NCI-H2081 (cell line): ENCODE measurements at places on chromosomes 16 and 17.

DNA sequence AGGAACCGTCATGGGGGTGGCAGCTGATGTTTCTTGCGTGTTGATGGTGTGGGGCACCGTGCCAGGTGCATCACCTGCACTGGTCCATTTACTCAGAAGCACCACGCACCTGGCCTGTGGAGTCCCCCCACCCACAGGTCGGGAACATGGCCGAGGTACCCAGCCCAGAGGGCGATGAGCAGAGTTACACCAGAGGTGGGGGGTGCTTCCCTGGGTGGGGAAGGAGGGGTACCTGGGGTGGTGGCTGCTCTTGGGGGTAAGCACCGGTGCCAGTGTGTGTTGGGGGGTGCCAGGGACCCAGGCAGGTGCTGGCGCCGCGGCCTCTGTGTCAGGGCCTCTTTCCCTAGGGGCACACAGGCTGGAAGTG, 5.0 kb upstream of the ZNF750 start:
- DNase-seq, result peak; percentile 24

GRCh38 chr17:27245230-27245696, 48.7 kb upstream of the WSB1 start:
- peak; percentile 5 for DNase-seq

DNA sequence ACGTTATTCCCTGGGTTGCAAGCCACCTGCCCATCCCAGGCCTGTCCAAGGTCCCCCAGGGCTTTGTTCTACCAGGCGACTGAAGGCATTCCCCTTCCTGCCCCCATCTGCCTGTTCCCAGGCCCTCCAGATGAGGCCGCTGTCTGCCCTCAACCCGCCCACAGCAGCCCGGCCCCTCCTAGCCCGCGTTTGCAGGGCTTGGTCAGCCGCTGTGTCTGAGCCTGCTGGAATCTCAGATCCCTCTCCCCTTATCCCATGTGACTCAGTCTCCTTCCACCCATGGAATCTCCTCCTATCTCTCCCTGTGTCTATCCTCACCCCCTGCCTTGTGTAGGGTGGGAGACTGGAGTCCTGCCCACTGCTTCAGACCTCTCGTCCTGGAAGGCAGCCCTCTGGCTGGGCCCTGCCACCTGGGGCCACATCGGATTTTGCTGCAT, 186.0 kb upstream of the TNRC6C start:
- DNase-seq, result no peak

- DNase-seq, result no peak
Observed at GRCh38 chr17:62671553-62671952, 44.1 kb downstream of the MRC2 start.

GRCh38 chr17:60827943-60828342, 150.3 kb downstream of the BCAS3 start:
- DNase-seq, result no peak

DNA sequence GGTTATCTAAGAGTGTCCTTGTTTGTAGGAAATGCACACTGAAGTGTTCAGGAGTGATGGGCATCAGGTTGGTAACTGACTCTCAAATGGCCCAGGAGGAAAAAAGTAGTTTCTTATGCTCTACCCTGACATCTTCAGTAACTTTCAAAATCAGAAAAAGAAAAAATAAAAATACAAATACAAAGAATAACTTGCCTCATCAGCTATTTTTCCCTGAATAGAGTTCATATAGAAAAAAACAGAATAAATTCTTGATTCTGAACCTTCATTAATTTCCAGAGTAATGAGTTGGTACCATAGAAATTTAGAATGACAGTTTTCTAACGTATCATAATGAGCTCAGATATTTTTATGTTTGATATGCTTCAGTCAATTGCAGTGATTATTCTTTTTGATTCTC, 27.2 kb upstream of the HYDIN start:
- DNase-seq, result no peak

GRCh38 chr17:65556014-65556909, 5.2 kb downstream of the AXIN2 start:
- DNase-seq, result peak; percentile 44

- no peak for DNase-seq
Observed at GRCh38 chr17:35051183-35051578, 12.3 kb downstream of the RFFL start.

DNA sequence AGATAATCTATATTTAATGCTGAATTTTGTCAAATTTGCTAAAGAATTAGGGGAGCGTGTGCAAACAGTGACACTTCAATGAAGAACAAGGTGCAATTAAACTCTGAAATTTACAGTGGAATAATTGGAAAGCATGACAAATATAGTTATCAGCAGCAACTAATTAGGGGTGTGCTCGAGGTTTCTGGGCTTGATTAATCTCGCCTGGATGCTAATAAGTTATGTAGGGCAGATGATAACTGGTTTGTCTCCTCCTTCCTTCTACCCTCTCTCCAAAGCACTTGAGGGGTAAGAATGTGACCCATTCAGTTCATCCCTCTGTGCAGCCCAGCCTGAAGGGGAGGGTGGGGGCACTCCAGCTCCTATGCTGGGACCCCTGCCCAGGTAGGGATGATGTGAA, 21.9 kb downstream of the MRM1 start:
- DNase-seq, result no peak

- DNase-seq, result no peak
Observed at GRCh38 chr17:31556969-31557645, 165.6 kb downstream of the RAB11FIP4 start.

DNA sequence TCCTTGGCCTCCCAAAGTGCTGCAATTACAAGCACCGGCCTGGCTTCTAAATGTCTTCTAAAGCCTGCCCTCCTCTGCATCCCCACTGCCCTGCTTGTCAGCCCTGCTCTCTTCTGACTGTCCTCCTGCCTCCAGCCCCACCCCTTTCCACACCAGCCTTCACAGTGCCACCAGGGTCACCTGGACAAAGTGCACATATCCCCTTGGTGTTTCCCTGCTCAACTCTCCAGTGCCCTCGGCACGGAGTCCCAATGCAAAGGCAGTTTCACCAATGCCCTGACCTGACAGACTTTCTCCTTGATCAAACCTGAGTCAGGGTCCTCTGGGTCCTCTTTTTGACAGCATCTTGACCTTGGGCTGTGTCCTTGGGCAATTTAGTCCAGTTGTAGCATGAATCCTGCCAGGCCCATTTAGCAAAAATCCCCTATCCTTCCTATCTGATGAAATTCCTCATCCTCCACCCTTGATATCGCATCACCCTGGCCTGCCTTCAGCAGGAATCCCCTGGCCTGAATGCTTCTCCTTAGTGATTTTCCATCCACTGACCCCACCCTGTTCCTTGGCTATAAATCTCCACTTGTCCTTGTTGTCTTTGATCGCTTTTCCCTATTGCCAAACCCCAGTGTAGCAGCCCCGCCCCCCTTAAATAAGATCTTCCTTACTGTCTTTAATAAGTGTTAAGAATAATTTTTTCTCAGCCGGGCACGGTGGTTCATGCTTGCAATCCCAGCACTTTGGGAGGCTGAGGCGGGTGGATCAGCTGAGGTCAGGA, 42.7 kb upstream of the ETV4 start:
- no peak for DNase-seq

DNA sequence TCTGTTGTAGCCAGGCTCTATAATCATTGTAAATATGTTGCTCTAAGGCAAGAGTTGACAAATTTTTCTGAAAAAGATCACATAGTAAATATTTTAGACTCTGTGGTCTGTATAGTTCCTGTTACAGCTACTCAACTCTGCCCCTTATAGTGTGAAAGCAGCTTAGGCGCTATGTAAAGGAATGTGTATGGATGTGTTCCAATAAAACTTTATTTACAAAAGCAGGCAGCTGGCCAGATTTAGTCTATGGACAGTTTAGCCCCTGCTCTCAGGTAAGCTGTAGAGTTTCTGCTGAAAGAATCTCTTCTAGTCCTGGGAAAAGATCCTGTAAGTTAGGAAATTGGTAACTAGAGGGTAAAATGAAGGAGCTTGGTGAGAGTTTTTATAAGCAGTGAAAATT, 133.1 kb downstream of the SALL1 start:
- no peak for DNase-seq

DNA sequence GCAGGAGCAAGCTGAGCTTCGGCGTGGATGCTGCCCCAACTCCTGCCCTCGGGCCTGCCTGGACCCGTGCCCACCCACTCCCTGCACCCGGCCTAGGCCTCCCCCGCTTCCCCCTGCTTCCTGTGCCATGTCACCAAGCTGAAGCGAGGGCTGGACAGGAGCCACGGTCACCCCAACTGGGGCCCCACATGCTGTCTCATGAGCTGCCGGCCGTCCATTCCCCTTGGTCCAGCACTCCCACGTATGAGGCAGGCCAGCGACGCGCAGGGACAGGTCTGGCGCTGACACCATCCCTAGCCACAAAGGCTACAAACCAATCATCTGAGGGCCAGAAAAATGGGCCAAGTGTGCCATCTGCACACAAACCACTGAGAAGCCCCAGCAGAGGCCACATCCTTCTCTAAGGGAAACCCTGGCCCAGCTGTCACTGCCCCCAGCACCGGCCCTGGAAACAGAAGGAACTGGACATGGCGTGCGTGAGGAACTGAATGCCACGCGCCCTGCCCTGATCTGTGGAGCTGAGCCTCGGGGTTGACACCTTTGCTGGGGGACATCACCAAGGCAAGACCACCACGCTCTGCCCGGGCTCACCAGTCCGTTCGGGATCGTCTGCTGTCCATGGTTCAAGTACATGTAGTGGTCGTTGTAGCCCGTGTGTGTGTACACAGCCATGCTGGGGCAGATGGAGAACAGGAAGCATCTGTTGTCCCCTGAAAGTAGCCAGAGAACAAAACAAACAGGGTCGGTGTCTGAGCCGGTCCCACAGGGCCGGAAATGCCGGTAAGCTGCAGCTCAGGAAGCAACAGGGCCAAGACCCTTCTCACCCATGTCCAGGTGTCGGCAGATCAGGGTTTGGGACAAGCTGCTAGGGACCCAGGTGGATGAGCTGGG, 22.2 kb downstream of the MEAK7 start:
- DNase-seq, result no peak

GRCh38 chr17:50562242-50563091, 2.0 kb downstream of the CACNA1G start:
- no peak for DNase-seq

- peak; percentile 15 for DNase-seq
Observed at GRCh38 chr17:73064084-73064938, 28.2 kb downstream of the SLC39A11 start.

DNA sequence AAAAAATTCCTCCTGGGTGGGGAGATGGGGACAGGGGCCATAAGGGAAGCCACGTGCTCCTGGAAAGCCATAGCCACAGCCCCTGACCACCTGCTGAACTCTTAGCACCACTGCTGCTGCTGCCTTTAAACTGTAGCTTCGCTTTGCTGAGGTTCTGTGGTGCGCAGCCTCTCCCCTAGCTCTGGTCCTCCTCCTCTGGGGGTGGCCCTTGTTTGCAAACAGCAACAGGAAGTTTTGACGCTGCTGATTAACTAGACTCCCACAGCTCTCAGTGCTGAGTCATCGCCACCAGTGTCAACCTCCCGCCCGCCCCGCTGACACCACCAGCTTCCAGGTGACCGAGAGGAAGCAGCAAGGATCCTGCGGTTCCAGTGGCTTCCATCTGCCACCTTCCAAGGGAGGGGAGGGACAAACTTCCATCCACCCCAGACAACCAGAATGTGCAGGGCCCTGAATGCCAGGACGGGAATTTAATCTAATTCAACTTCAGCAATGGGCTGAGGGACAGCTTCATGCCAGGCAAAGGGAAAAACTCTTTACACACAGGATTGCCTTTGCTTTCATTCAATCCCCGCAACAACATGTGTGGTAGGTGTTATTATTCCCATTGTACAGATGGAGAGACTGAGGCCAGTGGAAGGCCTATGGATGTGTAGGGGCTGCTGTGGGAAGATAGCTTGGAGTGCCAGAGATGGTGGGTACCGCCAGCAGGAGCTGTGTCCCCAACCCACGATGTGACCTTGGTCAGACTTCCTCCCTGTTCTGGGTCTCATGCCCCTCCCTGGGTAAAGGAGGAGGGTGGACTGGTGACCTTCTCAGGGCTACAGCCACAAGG, 8.1 kb upstream of the KIFC3 start:
- peak; percentile 21 for DNase-seq

DNA sequence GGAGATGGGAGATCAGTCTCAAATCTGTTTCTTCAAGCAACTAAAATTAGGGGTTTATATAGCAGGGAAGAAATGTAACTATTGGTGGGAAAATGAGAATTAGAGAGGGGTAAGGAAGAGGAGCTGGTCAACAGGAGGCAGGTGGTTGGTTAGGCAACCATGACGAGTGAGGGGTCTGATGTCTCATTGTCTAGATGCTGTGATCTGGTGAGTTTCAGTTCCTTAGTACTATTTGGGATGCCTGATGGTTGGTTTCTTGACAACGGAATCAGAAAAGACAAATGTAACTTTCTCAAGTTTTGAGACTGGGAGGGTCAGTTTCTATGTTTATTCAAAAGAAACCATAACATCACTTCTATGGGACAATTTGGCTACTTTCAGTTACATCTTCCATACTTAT, 415.3 kb upstream of the C16orf82 start:
- DNase-seq, result no peak

GRCh38 chr16:14472357-14472756, 157.7 kb downstream of the PARN start:
- DNase-seq, result no peak

- DNase-seq, result no peak
Observed at GRCh38 chr17:46090871-46091270, 91.8 kb downstream of the STH start.

DNA sequence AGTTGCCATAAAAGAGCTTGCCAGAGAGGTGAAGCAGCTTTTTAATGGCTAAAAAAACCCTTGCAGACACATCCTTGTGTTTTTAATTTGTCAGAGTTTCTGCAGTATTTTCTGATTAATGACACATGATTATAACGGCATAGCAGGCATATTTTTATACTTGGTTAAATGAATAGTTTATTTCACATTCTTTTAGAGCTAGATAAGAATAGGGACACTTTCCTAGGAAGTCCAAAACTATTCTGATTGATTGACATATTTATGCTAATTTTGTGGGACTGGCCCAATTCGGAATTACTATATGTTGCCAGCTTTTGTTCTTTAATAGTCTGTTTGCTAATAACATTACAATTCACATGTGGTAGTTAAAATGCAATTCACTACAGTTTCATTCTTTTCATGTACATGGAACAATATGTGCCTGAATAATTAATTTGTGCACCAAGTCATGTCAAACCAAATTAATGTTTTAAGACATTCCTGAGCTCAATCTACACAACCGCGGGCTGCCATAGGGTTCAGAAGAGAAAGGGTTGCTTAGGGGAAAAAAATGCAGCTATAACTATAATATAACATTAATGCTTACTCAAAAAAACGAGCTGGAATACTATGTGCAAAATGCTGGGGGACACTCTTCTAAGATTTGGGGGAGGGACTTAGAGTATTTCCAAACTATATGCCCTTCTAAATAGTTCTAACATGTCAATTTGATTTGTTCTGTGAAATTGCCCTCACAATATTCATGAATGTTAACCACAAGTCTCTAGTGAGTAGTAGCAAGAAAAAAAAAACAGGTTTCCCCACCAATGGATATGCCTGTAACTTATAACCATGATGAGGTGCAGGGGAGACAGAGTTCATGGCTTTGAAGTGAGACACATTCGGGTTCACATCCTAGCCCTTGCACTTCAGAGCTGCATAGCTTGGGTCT, 305.4 kb downstream of the CEP112 start:
- no peak for DNase-seq
